ENCODE measurements at places on chromosomes 7 and 10.

- no peak for DNase-seq
Observed at GRCh38 chr7:4751398-4751947, 23.9 kb upstream of the AP5Z1 start.

DNA sequence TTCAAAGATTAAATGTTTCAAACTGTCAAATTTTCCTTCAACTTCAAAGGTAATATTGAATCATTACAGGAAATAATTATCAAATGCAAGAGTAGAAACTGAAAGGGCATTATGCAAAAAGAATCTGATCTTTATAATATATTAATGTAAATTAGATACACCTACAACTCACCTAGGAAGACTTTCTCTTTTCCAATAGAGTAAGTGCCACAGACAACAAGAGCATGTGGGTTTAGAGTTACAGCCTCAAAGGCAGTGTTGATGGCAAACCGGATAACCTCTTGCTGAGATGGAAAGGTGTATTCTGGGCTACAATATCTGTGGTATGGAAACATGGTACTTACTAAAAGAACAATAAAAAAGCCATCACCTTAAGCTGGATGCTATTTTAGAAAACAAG, 11.7 kb downstream of the DCLRE1A start:
- no peak for DNase-seq

GRCh38 chr10:95831515-95831914, 75.6 kb downstream of the ENTPD1 start:
- no peak for DNase-seq

DNA sequence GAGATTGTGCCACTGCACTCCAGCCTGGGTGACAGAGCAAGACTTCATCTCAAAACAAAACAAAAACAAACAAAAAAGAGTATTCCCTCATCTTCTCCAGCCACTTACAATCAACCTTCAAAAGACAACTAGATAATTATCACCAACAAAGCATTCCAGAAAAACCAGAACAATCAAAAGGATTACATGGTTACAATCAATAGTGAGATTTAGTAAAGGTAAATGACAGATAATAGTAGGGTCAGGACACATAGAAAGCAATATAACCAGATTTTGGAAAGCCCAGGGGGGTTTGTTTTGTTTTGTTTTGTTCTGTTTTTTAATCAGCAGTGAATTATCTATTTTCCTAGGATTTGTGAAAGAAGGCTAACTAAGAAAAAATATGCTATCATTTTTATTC, 91.0 kb upstream of the PTN start:
- no peak for DNase-seq

GRCh38 chr10:132899054-132899750, 43.2 kb downstream of the CFAP46 start:
- DNase-seq, result no peak

GRCh38 chr10:120516426-120516825, 59.4 kb downstream of the PLPP4 start:
- DNase-seq, result no peak

GRCh38 chr7:50450590-50451032, 461 bp upstream of the FIGNL1 start:
- no peak for DNase-seq

DNA sequence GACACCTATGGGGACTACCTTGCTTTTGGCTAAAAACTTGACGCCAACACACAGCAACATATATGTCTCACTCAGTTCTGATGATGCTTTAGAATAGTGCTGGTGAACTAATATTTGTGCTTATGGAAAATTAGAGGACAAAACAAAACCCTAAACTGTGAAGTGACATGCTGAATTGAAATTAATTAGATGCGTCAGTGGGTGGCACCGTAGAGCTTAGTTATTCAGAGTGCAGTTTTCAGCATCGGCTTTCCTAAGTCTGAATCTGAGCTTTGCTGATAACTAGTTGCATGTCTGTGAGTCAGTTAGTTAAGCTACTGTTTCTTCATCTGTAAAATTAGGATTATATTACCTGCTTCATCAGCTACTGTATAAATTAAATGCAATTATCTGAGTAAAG, 245.0 kb upstream of the SORCS1 start:
- DNase-seq, result no peak

GRCh38 chr7:18541181-18541870, 45.8 kb downstream of the HDAC9 start:
- DNase-seq, result no peak

DNA sequence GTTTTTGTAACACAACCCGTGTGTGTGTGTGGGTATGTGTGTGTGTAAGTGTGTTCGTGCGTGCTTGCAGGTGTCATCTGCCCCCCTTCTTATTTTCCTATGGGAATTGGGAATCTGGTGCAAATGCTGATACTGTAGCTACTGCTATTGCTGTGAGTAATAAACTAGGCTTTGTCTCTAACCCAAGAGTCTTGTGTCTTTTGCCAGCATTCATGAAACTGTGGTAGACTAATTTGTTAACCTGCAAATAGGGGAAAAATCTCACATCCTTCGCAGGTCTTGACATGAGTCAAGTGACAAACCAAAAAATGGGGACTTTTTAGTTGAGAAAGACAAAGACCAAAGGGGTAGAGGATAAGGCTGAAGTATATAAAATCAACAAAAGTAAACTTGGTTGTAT, 57.9 kb upstream of the FAM133B start:
- no peak for DNase-seq

DNA sequence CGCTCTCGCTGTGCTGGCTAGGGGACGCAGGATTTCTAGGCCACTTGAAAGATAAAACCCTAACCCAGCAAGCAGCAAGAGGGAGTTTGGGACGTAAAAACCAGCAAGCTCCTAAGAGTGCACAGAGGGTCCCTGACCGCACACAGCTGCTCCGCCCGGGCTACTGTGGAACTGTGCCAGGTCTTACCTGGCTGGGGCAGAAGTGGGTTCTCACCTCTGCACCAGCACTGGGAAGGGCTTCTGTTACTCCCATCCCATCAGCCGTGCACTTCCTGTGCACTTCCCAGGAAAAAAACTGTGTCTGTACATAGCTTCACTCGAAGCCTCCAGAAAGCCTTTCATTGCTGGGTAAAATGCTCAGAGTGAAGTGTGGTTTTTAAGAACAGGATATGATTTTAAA, 45.9 kb upstream of the PTF1A start:
- no peak for DNase-seq

- no peak for DNase-seq
Observed at GRCh38 chr7:147878912-147879661, 711.5 kb upstream of the C7orf33 start.

DNA sequence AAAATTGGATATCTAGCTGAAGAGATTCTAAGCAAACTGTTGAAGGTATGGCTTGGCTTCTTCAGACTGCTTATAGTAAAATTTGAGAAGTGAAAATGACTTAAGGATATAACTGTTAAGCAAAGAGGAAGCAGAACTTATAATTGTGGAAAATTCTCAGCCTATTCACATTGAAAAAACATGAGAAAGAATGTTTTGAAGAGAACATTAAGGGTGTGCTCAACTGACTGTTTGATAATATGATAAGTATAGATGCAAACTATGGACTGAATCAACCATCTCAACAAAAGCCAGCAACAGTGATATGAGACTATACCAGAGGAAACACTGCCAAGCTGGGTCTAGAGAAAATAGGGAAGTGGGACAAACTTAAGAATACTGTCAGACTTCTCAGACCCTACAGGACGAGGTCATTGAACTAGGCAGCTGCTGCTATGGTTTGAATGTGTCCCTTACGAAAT, 133.1 kb upstream of the PPP1R3A start:
- DNase-seq, result no peak

- DNase-seq, result no peak
Observed at GRCh38 chr7:81433692-81434331, 336.0 kb downstream of the HGF start.

DNA sequence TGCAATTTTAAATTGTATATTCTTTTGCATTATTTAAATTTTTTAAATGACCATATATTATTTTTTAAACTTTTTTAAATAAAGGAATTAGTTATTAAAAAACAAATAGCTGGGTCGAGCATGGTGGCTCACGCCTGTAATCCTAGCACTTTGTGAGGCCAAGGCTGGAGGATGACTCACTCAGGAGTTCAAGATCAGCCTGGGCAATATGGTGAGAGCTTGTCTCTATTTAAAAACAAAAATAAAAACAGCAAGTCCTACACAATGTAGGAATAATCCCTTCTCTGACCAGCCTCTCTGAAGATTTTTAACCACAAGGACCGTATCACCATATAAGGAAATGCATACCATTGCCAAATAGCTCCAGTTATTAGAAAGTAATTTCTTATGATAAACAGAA, 19.6 kb downstream of the NOC3L start:
- no peak for DNase-seq

DNA sequence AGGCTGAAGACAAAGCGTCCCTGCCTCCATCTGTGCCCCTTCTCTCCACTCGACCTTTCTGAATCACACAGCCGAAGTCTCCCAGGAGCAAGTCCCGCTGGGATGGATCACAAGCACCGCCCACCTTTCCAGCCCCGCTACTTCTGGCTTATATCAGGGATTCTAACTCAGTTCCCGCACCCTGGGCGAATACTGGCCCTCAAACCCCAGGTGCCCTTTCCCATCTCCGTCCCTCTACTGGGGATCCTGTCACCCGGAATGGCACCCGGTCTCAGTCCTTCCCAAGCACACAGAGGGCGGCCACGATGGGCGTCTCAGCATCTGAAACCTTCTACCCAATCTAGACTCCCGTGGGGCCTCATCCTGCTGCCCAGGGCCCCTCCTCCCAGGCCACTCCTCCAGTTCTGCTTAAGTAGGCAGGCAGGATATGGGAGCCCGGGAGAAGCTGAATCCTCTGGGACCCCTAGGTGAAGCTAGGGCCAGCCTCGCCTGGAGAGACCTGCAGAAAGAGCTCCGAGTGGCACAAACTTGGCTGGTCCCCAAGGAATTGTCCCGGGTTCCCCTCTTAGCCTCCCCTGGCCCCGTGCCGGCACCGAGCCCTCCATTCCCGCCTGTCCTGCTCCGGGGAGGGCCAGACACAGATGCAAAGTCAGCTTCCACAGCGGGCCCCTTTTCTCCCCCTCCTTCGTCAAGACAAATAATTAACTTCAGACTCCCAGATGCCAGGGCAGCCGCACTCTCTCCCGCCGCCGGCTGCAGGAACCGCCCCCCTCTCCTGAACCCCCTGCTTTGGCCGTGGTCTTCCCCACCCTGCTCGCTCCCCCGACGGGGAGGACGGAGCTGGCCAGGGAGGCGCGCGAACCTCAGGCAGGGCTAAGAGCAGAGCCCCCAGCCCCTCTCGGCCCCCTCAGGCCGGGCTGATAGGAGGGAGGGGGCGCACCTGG, 612 bp downstream of the KCP start:
- no peak for DNase-seq

GRCh38 chr10:60534761-60535389, 145.2 kb upstream of the ANK3 start:
- no peak for DNase-seq

- DNase-seq, result no peak
Observed at GRCh38 chr7:155836216-155837125, 24.2 kb upstream of the SHH start.

- no peak for DNase-seq
Observed at GRCh38 chr7:152868122-152869040, 108.8 kb downstream of the ACTR3B start.

- DNase-seq, result no peak
Observed at GRCh38 chr10:22807238-22807637, 92.9 kb upstream of the PIP4K2A start.

DNA sequence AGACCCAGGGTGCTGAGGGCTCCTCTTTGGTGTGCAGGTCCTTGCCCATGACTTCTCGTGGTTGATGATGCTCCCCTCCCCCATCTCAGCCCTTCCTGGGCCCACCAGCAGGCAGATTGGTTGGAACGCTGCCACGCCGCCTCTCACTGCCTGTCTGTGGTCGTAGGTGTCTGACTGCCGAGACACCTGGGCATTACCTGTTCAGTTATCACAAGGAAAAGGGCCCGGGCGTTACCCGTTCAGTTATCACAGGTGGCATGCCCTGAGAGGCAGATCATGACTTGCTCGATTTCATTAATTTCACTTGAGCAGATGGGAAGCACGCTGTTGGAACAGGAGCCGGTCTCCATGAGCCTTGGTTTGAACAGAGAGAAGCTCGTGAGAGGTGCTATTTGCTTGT, 42.5 kb downstream of the TACR2 start:
- DNase-seq, result no peak

DNA sequence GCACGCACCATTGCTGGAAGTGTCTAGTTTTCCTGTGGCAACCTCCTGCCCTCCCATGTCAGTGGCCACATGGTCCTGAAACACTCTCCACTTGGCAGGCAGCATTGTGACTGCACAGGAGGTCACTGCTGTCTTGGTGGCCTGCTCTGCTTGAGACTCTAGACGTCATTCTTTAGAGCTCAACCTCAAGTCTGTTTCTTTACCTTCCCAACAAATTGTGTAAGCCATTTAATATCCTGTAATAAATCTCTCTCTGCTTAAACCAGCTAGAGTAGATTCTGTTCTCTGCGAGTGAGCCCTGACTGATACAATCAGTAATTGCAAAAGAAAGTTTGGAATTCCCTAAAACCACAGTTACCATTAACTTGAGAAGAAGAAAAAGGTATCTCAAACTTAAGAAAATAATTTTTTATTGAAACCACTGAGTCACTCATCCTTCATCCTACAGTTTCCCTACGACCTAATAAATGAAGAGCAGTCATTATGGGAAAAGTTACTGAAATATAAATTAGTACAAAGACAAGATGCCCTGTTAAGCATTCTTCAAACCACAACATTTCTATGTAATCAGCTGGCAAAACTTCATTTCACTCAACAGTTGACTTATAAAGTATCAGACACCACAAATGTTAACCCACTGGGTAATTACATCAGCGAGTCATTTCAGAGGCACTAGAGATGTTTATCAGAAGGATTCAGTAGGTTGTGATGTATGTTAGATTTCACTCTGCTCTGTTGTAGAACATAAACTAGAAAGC, 18.0 kb downstream of the SLC25A13 start:
- no peak for DNase-seq

DNA sequence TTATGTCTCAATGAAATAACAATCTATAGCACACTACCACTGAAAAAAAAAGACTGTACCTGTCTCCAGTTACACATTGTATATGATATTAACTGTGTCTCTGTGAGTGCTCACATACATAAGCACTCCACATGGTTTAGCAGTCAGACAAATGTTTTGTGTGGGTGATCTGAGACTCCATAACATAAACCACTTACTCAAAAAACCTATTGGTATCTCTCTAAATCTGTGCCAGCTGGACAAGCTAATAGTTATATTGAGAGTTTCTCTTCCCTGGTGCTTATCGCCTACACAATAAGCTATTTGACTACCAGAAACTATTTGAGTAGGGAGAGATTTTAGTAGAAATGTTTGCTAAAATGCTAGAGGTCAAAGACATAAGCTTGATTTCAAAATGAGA, 190.1 kb upstream of the AGR3 start:
- DNase-seq, result no peak

DNA sequence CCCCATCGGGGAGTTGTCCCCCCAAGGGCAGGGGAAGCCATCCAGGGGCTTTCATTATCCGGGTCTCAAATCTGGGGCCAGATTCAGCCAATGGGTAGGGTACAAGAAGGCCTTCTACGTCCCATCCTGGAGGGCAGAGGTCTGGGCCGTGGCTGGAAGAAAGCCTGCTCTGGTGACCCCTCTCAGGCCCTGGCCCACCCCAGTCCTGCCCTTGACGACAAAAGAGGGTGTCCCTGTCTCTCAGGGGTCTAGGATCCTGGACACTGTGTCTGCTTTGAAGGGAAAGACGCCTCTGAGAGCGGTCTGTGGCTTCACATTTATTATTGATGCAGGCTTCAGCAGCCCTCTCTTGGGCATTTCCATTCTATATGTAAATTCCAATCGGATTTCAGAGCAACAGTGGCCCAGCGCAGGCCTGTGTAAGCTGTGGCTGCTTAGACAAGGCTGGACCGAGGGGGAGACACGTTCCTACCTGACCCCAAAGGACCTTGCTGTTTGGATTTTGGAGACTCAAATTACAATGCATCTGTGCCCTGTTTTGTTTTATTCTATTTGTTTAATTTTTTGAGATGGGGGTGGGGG, 83.2 kb upstream of the BAIAP2L1 start:
- no peak for DNase-seq

Data from NCI-H2081 treated with DMSO at 0.1 percent for 48 hours (cell line).